ENCODE measurements at places on chromosomes 4 and X.

DNA sequence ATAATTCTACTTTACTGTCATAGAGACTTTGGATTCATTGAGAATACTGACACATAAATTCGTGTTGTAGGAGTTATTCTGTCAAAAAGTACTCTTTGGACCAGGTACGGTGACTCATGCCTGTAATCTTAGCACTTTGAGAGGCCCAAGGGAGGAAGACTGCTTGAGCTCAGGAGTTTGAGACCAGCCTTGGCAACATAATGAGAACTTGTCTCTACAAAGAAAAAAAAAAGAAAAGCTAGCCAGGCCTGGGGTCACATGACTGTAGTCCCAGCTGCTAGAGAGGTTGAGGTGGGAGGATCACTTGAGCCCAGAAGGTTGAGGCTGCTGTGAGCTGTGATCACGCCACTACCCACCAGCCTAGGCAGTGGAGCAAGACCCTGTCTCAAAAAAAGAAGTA, 54.9 kb downstream of the WDR19 start:
- no peak for DNase-seq

- DNase-seq, result no peak
Measured at GRCh38 chr4:80153874-80154544, 43.3 kb upstream of the PRDM8 start.

DNA sequence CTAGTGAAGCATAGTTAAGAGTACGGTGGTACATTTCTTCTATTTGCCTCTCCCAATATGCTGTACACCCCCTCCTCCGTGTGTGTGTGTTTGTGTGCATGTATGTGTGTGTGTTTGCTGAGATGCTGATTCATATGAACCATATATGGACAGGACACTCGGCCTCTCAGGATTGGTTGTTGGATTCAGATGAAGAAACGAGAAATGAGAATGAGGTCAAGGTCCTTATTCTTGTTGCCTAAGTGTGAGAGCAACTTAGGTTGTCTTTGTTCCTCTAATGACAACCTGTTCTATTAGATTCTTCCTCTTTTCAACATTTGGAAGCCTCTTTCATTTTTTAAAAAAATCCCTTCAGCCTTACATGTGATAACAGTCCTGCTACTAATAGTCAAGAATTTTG, 1387.6 kb downstream of the STIM2 start:
- no peak for DNase-seq

DNA sequence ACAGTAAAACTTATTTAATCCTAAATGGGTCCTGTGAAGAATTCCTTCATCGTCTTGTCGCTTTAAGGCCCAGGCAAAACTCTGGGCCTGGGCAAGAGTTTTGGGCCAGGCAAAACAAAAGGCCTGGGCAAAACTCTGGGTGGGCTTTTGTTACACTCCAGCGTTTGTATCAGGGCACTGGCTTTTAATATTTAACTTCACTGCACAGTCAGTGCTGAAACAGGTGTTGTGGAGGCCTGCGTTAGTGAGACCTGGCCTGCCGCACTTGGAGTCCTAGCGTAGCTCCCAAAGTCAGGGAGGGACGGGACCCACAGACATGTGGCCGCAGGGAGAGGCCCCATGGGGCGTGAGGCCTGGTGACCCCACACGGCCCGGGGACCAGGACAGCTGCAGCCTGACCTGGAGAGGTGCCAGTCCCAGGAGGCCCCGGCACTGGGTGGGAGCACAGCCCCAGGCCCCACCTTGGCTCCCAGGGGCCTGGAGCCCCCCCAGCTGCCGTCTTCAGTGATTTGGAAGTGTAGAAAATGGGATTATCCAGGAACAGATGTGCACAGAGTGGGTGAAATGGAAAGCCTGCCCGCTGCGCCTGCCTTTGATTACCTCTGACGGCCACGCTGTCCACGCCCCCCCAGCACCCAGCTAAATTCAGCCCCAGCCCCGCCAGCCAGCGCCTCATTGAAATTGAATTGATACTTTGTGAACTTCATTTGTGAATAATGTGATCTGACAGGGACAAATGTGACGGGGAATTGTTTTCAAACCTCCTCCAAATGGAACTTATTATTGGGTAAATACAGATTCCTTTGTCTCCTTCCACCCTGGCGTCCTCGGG, 132.9 kb upstream of the NKX1-1 start:
- no peak for DNase-seq

DNA sequence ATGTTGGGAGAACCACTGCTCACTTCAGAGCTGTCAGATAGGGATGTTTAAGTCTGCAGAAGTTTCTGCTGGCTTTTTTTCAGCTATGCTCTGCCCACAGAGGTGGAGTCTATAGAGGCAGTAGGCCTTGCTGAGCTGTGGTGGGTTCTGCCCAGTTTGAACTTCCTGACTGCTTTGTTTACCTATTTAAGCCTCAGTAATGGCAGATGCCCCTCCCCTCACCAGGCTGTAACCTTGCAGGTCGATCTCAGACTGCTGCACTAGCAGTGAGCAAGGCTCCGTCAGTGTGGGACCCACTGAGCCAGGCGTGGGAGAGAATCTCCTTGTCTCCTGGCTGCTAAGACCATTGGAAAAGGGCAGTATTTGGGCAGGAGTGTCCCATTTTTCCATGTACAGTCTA, 36.8 kb downstream of the AFM start:
- DNase-seq, result no peak

GRCh38 chr4:97073194-97073593, 1070.1 kb downstream of the STPG2 start:
- no peak for DNase-seq
